Thyroid gland (tissue), 4 donors: ENCODE measurements at places on chromosomes 16 and 17. TPM values are rescaled to one million over a fixed set of nuclear protein-coding genes. Genes with fewer than 3 reads are reported as not detected.

DNA sequence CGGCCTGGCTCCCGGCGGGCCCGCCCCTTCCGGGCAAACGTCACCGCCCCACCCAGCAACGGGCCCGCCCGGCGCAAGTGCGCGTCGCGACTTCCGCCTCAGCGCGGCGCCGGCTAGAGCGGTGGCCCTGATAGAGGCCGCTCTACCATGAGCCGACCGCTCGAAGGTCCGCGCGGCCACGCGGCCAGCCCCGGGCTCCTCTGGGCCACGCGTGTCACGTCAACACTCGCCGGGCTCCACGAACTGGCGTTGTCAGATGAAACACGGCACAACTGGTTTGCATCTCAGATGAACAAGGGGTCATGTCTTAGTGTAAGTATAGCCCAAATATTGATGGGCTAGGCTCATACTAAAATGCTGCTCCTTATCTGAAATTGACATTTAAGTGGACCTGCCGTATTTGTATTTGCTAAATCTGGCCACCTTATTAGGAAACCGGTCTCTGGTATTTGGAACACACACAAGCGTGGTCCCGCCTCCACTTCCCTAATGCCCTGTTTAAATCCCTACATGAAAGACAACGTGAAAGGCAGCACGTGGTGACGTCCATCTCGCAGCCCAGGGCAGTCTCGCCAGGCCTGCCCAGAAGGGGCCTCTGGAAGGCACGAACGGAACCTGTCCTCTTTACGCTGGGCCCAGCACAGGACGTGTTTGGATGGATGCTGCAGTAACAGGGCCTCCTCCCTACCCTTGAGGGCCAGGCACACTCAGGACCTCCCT lies at the start of gene ZNF598:
TSS of gene ZNF598 (minus strand) at position 31 of the 720 bp plus-strand sequence.
- H3K4me1 ChIP-seq = peaks cover 33% of the 10 kb centered on the region
- peak; percentile 81 for DNase-seq
- H3K4me3 ChIP-seq = peak within 1 kb of the TSS; percentile 98
- H3K36me3 ChIP-seq = no peaks in the 10 kb centered on the region
- peak within 1 kb of the TSS; percentile 50 for H3K27ac ChIP-seq

GRCh38 chr16:85565340-85565739 lies 47.8 kb upstream of the GSE1 start:
- peaks cover 78% of the 10 kb centered on the region for H3K4me1 ChIP-seq
- H3K4me3 ChIP-seq = no peak overlapping the region
- H3K27me3 ChIP-seq = no peaks in the 10 kb centered on the region

GRCh38 chr17:75267411-75268232 lies 3.4 kb downstream of the MIF4GD start:
- H3K4me3 ChIP-seq = no peak overlapping the region
- H3K27me3 ChIP-seq = no peaks in the 10 kb centered on the region
- H3K27ac ChIP-seq = no peak overlapping the region
- DNase-seq = no peak
- peaks cover 12% of the 10 kb centered on the region for H3K36me3 ChIP-seq
- peaks cover 18% of the 10 kb centered on the region for H3K4me1 ChIP-seq

GRCh38 chr16:54936979-54937670 lies 6.5 kb downstream of the IRX5 start:
- peaks cover 64% of the 10 kb centered on the region for H3K27me3 ChIP-seq
- peaks cover 10% of the 10 kb centered on the region for H3K4me1 ChIP-seq
- peak; percentile 20 for DNase-seq
- H3K4me3 ChIP-seq = no peak overlapping the region
- H3K36me3 ChIP-seq = no peaks in the 10 kb centered on the region

The HS3ST4 gene
- total RNA-seq = not detected

The COG8 gene
- total RNA-seq = 70.7 TPM

The PRSS53 gene
- total RNA-seq = 0.93 TPM

The KRT9 gene
- not detected for total RNA-seq

GRCh38 chr16:66278111-66278531 lies 88.4 kb upstream of the CDH5 start:
- H3K27ac ChIP-seq = no peak overlapping the region
- peak; percentile 9 for DNase-seq
- peaks cover 14% of the 10 kb centered on the region for H3K4me1 ChIP-seq
- no peaks in the 10 kb centered on the region for H3K36me3 ChIP-seq
- no peak overlapping the region for H3K4me3 ChIP-seq

The SLC47A2 gene
- total RNA-seq = not detected

The TP53TG3F gene
- not detected for total RNA-seq

DNA sequence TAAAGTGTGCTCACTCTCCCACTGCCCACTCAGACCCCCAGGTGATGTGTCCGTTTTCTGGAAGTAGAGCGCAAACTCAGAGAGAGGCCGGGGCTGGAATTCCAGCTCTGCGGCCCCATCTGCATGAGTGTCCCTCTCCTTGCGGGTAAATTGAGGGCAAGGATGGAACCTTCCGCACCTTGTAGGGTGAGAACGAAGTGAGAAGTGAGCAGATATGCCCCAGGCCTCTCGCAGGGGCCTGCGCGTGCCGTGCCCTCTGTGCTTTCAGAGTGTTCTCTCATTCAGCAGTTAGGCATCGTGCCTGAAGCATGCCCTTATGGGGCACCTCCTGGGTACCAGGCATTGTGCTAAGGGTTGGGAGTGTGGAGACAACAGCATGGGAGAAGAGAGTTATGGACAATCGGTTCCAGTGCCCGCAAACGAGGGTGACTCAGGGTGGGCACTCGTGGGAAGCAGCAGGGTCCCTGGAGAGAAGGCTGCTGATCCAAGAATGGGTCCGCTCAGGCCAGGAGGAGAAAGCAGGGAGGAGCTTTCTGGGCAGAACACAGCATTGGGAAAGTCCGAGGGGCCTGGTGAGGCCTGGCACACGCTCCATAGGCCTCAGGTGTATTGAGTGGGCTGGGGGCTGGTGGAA lies 23.8 kb downstream of the CMIP start:
- H3K27me3 ChIP-seq = no peaks in the 10 kb centered on the region
- H3K36me3 ChIP-seq = no peaks in the 10 kb centered on the region
- DNase-seq = no peak

The C1QTNF1 gene
- 59.2 TPM for total RNA-seq

- no peak overlapping the region for H3K27ac ChIP-seq
- no peak for DNase-seq
- H3K36me3 ChIP-seq = no peaks in the 10 kb centered on the region
- H3K4me3 ChIP-seq = no peak overlapping the region
- H3K4me1 ChIP-seq = no peaks in the 10 kb centered on the region
Measured at GRCh38 chr16:51569203-51569931, 418.3 kb upstream of the SALL1 start.

DNA sequence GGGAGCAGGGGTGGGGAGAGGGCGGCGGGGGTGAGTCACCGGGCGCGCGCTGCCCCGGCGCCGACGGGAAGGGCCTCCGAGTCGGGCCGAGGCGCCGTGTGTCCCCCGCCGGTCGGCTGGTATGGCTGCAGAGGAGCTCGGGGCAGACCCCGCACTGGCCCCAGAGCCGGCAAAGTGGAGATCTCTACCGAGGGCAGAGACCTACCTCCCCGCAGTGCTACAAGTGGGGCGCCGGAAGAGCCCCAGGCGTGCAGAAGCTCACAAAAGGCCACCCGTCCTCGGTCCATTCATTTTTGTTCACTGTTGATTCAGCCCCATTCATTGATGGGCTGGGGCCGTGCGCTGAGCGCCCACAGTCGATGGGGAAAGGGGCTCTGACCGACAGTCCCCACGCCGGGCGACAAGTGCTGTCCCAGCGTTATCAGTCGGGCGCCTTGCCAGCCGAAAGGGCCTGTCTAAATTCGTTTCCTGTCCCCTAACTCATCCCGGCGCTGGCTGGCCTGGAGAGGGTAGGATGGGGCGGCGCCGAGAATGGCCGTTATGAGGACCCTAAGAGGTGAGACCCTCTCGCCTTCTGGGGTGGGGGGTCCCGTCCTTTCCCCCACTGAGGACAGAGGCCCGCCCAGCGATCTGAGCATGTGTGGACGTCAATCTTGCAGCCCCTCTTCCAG lies 709 bp upstream of the ENO3 start:
- H3K4me1 ChIP-seq = peaks cover 21% of the 10 kb centered on the region
- peak; percentile 40 for DNase-seq
- H3K27me3 ChIP-seq = no peaks in the 10 kb centered on the region
- peak overlapping the region; percentile 98 for H3K27ac ChIP-seq
- no peak overlapping the region for H3K4me3 ChIP-seq
- H3K36me3 ChIP-seq = no peaks in the 10 kb centered on the region

DNA sequence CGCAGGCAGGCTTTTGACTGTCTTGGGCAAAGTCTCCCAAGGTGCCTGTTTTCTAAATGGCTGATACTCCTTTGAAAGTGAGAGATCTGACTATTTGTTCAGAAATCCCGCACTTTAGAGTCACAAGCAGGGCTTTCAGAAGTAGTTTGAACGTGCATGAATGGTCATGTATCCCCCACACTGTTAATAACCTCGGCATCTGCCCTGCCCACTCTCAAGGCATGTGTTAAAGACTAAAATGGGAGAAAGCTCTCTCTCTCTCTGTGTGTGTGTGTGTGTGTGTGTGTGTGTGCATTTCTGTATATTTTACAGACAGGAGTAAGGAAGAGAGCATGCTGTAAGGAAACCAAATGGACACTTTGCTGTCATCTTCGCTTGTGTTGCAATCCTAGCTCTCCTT lies 163.7 kb downstream of the MAF start:
- DNase-seq = no peak
- H3K27ac ChIP-seq = no peak overlapping the region
- no peak overlapping the region for H3K4me3 ChIP-seq
- no peaks in the 10 kb centered on the region for H3K27me3 ChIP-seq
